ENCODE measurements at places on chromosomes 11 and 22. TPM values are rescaled to one million over a fixed set of nuclear protein-coding genes. Genes with fewer than 3 reads are reported as not detected.

Gene FBLN1
- polyA plus RNA-seq: 314 TPM

- no peak for DNase-seq
Observed at GRCh38 chr11:87299041-87299481, 261.3 kb downstream of the TMEM135 start.

Gene OR52N1
- polyA plus RNA-seq: not detected

DNA sequence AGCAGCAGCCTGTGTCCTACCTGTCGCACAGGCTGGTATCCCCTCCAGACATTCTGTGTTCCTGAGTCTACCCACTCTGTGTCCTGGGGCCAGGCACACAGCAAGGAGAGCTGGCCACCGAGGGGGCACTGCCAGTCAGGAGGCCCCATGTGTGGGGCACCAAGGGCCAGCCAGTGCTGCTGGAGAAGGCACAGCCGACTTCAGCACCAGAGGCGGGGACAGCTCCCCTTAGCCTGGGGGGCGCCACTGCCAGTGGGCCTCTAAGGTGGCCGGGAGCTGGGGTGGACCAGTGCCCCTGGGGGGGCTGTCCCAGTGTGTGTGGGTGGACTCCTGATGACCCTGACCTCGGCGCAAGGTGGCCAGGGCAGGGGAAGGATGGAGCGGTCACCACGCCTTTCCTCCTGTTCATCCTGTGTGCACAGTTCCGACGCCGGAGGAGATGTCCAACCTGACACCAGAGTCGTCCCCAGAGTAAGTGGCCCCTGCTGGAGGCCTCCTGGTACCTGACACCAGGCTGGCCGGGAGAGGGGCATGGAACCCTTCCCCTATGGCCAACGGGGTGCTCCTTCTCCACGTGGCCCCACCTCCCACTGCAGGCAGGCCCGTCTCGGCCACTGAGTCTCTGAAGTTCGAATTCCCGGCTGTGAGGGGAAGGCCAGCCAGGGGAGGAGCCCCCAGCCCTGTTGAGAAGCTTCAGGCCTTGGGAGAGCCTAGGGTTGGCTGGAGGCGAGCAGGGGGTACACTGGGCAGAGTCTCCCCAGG lies 35.4 kb downstream of the MOB2 start:
- no peak for DNase-seq

Gene NEAT1
- polyA plus RNA-seq: 72.3 TPM

Gene OR4A16
- polyA plus RNA-seq: not detected

DNA sequence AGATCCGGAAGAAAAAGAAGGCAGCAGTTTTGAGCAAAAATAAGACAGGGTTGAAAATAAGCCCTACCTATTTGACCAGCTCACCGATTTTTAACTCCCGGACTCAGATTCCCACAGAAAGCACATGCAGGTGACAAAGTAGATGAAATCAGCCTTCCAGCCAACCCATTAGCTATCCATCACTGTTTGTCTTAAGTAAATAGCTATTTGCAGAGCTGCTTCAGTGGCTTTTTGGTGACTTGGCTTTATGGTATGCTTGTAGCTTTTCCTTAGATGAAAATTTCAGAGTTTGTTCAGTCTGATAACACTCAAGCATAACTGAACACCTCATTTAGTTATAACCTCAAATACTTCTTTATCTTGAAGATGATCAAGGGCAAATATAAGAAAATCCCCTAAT lies 192.6 kb downstream of the HIPK3 start:
- DNase-seq: no peak

Gene SNU13
- 165 TPM for polyA plus RNA-seq

DNA sequence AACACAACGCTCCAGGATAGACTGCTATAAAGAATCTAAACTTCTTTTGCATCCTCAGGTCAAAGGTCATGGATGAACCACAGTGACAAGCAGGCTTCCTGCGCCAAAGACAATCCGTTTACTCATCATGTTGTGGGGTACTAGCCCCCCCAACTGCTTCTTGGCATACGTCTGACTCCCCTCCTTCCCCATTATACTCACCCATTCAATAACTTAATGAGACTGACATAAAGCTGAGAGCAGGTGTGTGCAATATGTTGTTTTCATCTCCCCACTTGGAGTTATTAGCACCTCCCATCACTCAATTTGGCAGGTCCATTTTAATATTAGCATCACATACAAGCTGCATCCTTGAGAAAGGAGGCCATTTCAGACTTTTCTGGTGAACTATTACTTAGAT lies 157.1 kb downstream of the CADM1 start:
- DNase-seq: no peak

GRCh38 chr11:35337914-35338305 lies 81.4 kb downstream of the SLC1A2 start:
- DNase-seq: no peak
